Inflammatory macrophage (primary cell): ENCODE measurements at places on chromosomes 13 and 19.

DNA sequence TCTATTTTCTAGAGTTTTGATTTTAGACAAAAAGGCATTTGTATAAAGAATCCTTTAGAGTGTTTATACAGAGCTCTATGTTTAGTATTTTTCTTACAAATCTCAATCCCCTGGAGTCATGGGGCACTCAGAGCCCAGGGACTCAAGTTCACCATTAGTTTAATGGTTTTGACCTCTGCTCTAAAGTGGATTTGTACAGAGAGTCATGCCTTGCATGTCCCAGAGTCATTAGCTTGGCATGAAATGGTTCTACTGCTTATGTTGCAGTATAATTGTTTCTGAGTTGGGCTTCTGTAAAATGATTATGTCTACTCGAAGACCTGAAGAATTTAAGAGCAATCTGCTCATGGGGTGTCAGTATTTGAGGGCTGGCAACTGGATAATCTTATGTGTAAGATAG is 406.2 kb downstream of the DLEU7 start:
- DNase-seq, result no peak

- no peak for DNase-seq
These were observed 305.6 kb downstream of the COG6 start for GRCh38 chr13:39961036-39961435.

- no peak for DNase-seq
These were observed 23.9 kb upstream of the GAS6 start for GRCh38 chr13:113887700-113888201.

DNA sequence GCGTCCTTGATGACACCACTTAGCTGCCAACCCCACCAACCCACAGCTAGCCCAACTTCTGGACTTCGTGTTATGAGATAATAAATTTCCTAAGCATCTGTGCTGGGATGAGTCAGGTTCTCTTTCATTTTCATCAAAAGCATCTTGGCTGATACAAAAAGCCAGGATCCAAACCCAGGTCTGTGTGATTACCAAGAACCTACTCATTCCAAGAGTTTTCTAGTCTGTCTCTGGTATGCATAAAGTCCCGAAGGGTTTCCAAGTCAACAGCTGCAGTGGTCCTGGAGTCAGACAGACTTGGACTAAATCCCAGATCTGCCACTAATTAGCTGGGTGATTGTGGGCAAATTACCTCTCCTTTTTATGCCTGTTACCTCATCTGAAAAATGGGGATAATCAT is 55.5 kb upstream of the SERP2 start:
- DNase-seq, result no peak

DNA sequence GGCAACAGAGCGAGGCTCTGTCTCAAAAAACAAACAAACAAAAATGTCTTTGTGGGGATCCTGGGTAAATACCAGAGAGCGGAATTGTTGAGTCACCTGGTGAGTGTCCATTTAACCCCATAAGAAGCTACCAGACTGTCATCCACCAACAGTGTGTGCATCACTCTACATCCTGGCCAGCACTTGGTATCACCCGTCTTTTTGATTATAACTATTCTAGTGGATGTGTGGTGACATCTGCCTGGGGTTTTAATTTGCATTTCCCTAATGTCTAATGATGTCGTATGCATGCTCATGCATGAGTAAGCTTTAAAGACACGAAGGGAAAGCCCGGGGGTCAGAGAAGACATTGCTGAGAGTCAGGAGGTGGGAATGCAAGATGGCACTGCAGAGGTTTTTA is 126.7 kb upstream of the MRI1 start:
- DNase-seq, result no peak

DNA sequence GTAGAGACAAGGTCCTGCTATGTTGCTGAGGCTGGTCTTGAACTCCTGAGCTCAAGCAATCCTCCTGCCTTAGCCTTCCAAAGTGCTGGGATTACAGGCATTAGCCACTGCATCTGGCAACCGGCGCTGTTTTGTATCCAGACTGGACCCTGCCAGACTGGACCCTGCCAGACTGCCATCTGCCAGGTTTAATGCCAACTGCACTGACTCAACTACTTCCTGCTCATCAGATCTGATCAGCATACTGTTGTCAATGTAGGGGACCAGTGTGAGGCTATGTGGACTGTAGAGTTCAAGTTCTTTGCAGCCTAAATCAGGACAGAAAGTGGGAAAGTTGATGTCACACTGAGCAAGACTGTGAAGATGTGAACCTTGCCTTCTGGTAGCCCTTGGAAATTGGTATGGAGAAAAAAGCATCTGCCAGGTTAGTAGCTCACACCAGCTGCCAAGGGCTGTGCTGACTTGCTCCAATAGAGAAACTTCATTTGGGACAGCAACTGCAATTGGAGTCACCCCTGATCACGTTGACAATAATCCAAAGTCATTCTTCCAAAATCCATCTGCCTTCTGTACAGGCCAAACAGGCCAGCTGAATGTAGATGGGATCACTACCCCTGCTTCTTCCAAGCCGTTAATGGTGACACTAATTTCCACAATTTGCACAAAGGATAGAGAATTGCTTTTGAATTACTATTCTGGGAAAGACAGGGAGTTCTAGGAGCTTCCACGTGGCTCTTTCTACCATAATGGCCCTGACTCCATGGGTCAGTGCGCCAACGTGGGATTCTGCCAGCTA is 36.8 kb upstream of the ATP1A3 start:
- DNase-seq, result no peak

- DNase-seq, result no peak
These were observed 70.2 kb downstream of the KLF5 start for GRCh38 chr13:73129023-73129422.

- peak; percentile 79 for DNase-seq
These were observed 8.0 kb upstream of the ZNF358 start for GRCh38 chr19:7507884-7508283.

- DNase-seq, result no peak
These were observed 1.3 kb upstream of the C1QTNF9 start for GRCh38 chr13:24308068-24308445.

- DNase-seq, result peak; percentile 77
These were observed at the start of gene ZNF433 for GRCh38 chr19:12035220-12036172. Gene ZNF433 (minus strand): TSS chr19:12035679. CDS start chr19:12035539, 140 bp downstream.

- no peak for DNase-seq
These were observed 978.3 kb downstream of the UQCRFS1 start for GRCh38 chr19:28234637-28235036.

DNA sequence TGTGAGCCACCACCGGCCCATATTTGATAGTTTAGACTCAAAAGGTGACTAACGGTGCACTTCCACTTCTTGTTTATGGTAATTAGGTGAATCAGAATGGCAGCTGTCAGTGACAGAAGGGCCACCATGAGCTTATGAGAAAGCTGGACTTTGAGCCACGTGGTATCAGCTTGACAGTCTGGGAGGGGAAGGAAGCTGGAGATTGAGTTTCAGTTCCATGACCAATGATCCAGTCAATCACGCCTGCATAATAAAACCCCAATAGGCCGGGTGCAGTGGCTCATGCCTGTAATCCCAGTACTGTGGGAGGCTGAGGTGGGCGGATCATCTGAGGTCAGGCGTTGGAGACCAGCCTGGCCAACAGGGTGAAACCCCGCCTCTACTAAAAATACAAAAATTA is 8.2 kb downstream of the EID2B start:
- DNase-seq, result peak; percentile 88

- no peak for DNase-seq
These were observed 331.3 kb downstream of the KLF5 start for GRCh38 chr13:73390100-73390499.
